ENCODE measurements at places on chromosomes 1 and 21. TPM values are rescaled to one million over a fixed set of nuclear protein-coding genes. Genes with fewer than 3 reads are reported as not detected.

- no peaks in the 10 kb centered on the region for H3K36me3 ChIP-seq
- no peaks in the 10 kb centered on the region for H3K27me3 ChIP-seq
- no peak overlapping the region for H3K27ac ChIP-seq
- H3K4me1 ChIP-seq: peaks cover 5% of the 10 kb centered on the region
Observed at GRCh38 chr1:17359808-17360207, 12.2 kb upstream of the PADI6 start.

- H3K27ac ChIP-seq: no peak overlapping the region
- H3K4me3 ChIP-seq: no peak overlapping the region
- peak; percentile 26 for DNase-seq
- no peaks in the 10 kb centered on the region for H3K27me3 ChIP-seq
Observed at GRCh38 chr1:29523136-29523535, 286.8 kb downstream of the PTPRU start.

DNA sequence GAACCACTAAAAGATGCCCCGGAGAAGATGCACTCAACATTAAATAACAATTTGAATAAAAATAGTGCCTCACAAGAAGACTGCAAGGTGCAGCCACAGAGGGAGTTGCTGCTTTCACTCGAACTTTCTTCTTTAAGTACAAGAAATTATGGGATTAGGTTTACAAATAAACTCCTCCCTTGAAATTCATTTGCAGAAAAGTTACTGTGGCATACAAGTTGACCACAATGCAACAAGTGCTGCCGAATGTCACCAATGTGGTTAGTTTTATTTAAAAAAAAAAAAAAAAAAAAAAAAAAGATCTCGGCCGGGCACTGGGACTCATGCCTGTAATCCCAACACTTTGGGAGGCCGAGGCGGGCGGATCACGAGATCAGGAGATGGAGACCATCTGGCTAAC lies 76.8 kb upstream of the RAB4A start:
- no peak overlapping the region for H3K4me3 ChIP-seq
- peaks cover 14% of the 10 kb centered on the region for H3K4me1 ChIP-seq
- DNase-seq: no peak
- H3K36me3 ChIP-seq: no peaks in the 10 kb centered on the region

- no peak overlapping the region for H3K27ac ChIP-seq
- no peaks in the 10 kb centered on the region for H3K27me3 ChIP-seq
- peaks cover 7% of the 10 kb centered on the region for H3K4me1 ChIP-seq
- H3K36me3 ChIP-seq: peaks cover 35% of the 10 kb centered on the region
- no peak for DNase-seq
- H3K4me3 ChIP-seq: no peak overlapping the region
Observed at GRCh38 chr1:198967566-198967965, 328.7 kb downstream of the PTPRC start.

- H3K27ac ChIP-seq: no peak overlapping the region
- H3K36me3 ChIP-seq: peaks cover 43% of the 10 kb centered on the region
- H3K27me3 ChIP-seq: no peaks in the 10 kb centered on the region
- no peak overlapping the region for H3K4me3 ChIP-seq
Observed at GRCh38 chr1:46697053-46697452, 21.9 kb downstream of the EFCAB14 start.

Gene PPM1J
- not detected for total RNA-seq

Gene IRF6
- total RNA-seq: 1.3 TPM
